HepG2 (cell line): ENCODE measurements at places on chromosomes 12 and 14.

DNA sequence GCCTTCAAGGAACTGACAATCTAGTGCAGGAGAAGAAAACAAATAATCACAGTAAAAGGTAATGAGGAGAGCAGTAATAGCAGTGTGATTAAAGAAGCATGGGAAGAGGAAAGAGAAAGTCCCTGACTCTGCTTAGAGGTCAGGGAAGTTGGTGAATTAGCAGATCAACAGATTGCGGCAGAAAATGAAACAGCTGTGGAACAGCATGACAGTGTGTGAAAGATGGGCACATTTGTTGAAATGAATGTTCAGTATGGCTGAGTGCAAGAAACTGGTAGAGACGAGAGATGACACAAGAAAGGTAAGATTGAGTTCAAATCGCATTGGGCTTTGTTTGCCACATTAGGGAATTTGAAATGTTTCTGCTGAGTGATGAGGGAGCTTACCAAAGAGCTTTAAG is 63.7 kb upstream of the RASSF8 start:
- DNase-seq, result no peak

GRCh38 chr12:6140651-6141447 is 16.4 kb upstream of the VWF start:
- DNase-seq, result no peak

- DNase-seq, result no peak
These were observed 59.9 kb downstream of the TTC9 start for GRCh38 chr14:70701610-70702009.

GRCh38 chr14:66228267-66228970 is 257.8 kb upstream of the CCDC196 start:
- no peak for DNase-seq

GRCh38 chr14:85024931-85025330 is 505.0 kb upstream of the FLRT2 start:
- no peak for DNase-seq

DNA sequence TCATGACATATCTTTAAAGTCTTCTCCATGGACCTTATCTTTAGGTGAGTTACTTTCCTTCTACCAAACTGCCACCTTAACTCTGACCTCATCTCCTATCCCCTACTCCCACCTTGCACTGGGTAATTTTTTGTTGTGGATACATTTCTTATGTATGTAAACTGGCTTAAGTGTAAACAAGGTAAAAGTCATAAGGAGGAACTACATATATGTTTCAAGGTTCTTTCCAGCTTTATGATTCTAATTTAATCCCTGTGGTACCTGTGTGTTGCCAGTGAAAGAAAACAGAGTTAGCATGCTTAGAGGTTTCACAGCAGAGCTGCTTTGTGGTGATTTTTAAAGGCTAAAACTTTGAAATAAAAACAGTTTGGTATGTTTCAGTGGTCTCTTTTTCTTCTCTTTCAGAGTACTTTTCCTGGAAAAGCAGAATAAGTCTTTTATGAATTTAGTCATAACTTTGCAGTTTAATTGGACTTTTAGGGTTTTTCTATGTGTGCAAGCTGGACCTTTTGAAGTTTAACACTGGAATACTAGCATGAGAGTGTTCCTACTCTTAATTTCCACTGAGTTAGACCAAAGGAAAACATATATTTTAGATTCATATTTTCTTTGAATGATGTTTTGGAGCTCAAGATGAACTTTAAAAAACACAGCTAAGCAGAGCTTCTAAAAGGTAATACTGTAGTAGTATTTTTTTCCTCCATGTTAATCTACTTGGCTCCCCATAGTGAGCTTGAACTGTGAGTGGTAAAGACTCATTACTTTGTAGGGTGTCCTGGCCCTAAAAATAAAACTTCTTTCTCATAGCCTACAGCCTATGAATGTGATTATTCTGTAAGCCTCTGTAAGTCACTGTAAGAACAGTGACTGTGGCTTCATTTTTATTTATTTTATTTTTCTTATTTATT is 105.4 kb downstream of the FUT8 start:
- no peak for DNase-seq

DNA sequence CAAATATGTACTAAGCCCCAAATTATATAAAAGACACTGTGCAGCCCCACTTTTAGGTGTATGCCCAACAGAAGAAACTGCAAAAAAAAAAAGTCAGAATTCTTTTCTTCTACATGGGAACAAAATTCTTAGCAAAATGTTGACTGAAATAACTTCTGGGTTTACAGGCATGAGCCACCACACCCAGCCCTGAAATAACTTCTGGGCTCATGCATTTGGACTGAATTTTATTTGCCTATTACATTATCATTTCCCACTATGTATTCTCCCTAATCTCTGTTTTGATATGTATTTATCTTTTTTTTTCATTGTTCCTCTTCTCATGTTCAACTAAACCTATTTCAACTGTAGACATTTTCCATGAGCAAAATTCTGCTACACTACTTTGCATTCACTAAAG is 169.2 kb downstream of the GRIN2B start:
- no peak for DNase-seq

GRCh38 chr14:35535483-35536112 is 1.6 kb downstream of the INSM2 start:
- no peak for DNase-seq

- DNase-seq, result peak; percentile 84
These were observed 47.9 kb downstream of the SYNE3 start for GRCh38 chr14:95468448-95469133.

DNA sequence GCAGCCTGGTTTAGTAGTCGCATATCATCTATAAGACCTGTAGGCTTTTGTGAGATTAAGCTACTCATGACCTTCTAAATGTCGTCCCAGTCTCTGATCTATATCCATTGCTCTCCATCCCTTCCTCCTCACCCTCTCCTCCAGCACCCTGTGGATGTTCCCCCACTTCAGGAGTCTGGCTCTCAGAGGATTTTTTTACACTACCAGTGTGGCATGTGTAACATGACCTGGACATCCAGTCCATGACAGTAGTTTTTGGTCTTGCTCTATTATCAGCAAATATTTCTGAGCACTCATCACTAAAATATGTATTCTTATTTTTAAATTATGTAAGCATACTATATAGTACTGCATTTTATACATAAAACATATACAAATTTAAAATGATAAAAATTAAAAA is 142.1 kb downstream of the DYRK2 start:
- DNase-seq, result no peak

DNA sequence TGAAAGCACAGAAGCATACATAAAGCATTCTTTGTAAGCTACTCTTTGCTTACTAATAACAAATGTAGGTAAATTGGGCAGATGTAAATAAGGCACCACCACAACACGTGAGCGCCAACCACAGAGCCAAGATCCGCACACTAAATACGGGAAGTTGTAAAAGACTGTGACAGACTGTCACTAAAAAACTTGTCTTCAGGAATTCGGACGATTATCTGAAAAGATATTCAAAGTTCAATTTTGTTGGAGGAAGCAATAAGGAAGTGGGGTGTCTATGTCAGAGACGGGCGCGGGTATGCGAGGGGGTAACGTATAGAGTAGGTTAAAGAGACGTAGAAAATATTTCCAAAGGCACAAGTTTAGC is 1.5 kb upstream of the HSP90B1 start:
- DNase-seq, result no peak

GRCh38 chr14:23245282-23245681 is 7.5 kb downstream of the RNF212B start:
- peak; percentile 37 for DNase-seq

- no peak for DNase-seq
These were observed 66.5 kb upstream of the MAX start for GRCh38 chr14:65168840-65169239.

DNA sequence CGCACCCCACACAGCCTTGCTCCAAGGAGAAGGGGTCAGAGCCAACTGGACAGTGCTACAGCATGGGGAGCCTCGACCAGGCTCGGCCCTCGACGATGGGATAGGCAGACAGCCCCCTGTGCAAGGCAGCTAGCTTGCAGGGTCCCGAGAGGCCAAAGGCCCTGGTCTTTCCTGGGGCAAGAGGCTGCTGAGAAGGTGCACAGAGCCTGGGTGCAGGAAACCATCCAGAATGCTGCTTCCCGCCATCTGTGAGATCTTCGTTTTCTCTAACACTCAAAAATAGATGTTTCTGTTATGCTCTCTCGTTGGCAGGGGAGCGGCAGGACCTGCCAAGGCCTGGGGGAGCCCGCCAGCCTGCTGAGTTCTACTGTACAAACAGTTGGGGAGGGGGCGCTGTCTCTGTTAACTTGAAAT is 168.0 kb upstream of the RTL1 start:
- DNase-seq, result no peak

DNA sequence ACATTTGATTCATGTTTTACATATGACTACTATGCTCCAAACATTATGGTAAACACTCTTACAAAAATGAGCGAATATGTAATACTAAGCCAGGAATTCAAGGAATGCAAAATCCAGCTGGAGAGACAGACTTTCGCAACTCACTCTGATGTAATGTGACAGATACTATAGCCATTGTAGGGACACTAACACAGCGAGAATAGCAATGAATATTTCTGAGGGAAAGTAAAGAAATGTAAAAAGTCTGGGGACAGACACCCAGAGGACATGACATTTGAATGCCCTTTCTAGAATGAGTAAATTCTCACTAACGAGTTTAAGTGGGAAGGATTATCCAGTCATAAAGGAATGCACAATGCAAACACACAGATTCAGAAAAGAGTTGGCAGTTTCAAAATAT is 121.9 kb downstream of the PIK3C2G start:
- peak; percentile 67 for DNase-seq

- no peak for DNase-seq
These were observed 10.4 kb upstream of the ACVR1B start for GRCh38 chr12:51941011-51941581.

- no peak for DNase-seq
These were observed 2.6 kb upstream of the OR6J1 start for GRCh38 chr14:22646570-22647254.

GRCh38 chr14:92686411-92686899 is 62.0 kb downstream of the LGMN start:
- DNase-seq, result no peak

DNA sequence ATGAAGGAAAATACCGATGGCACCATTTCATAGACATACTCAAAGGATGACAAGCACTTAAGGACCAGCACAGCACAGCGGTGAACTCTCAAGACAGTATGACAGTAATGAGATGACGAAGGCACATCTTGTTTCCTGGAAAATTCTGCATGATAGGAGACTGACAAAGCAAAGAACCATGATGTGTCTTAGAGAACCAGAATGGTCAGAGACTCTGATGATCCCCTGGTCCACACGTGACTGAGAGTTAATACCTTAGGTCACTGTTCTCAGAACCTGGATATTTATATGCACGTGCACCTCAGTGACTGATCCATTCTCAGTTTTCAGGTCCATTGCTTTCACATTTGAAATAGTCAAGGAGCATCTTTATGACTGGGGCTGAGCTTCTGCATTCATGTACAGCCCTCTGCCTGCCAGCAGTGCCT is 35.3 kb downstream of the PROX2 start:
- DNase-seq, result no peak

- no peak for DNase-seq
These were observed 19.2 kb downstream of the XRCC3 start for GRCh38 chr14:103696070-103696402.

DNA sequence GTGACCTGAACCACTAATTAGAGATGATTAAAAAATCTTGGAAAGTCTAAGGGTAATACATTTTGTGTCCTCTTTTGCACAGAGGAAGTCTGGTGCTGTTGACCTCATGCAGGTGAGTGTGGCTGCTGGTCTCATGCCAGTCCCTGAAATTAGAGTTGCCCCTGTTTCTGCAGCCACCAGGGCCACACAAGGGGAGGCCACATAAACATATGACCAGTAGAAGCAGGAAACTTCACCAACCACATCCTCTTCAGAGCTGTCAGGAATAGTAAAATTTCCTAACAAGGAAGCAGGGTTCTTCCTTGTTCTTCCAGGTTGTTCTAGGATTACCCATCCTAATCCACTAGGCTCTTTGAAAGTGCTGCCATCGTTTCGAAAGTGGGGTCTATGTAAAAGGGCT is 28.3 kb downstream of the PSMA6 start:
- DNase-seq, result no peak

GRCh38 chr12:16349131-16349460 is 1.7 kb downstream of the MGST1 start:
- DNase-seq, result peak; percentile 81

DNA sequence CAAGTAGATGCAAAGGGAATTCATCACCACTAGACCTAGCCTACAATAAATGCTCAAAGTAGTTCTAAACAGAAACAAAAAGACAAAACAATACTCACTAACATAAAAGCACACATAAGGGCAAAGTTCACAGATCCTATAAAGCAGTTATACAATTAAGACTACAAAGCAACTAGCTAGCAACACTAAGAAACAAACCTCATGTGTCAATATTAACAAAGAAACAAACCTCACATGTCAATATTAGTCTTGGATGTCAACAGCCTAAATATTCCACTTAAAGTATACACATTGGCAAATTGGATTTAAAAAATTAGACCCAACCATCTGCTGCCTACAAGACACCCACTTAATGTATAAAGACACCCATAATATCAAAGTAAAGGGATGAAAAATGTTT is 152.7 kb downstream of the KCNK10 start:
- peak; percentile 15 for DNase-seq

DNA sequence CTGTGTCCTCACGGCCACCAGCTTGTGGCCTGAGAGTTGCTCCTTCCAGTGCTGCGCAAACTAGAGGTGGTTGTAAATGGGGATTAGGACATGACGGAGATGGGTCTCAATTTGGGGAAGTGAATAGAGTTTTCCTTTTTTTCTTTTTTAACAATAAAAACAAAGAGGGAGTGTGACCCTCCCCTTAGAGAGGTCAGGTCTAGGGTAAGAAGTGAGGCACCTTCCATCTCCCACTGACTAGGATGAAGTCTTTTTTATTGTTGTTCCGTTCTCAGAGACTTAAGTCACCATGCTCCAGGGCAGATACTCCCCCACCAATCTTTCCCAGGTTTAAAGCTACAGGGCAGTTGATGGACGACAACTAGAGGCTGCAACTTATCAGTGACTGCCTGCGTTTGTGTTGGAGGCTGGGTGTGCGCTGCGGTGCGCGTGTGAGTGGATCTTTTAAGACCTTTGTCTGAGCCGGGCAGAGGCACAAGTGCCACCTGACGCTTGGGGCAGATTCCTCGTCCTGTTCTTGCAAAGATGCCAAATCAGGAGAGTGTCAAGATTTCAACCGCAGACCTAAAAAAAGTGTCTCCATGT is 2.1 kb upstream of the GSC start:
- no peak for DNase-seq

DNA sequence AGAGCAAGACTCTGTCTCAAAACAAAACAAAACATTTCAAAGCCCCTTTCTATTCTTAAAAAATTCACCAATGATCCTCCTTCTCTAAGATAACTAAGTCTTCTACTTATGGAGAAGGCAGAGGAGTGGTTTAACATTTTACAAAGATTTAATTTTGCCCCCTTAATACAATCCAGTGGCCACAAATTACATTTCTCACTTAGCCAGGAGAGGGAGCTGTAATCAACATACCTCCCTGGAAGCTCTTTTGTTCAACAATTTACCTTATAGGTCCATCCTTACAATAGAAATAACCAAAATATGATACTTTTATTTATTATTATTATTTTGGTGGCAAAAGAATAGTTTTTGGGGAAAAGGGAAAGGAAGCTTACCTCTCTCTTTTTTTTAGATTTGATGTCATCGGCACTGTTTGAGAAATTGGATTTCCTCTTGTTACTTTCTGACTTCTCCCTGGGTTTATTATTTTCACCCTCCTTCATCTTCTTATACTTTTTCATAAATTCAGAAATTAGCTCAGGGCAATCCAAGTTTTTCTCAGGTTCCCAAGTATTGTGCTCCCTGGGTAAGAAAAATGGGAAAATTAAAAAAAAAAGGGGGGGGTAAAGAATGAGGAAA is 28.1 kb downstream of the CBX5 start:
- DNase-seq, result peak; percentile 38
